ENCODE measurements at places on chromosomes 11 and 22.

- no peak for DNase-seq
These were observed 66.0 kb upstream of the CLTCL1 start for GRCh38 chr22:19357270-19358105.

GRCh38 chr11:1843796-1844195 is 5.0 kb downstream of the TNNI2 start:
- DNase-seq: no peak

GRCh38 chr22:46416891-46417580 is 81.5 kb downstream of the TRMU start:
- no peak for DNase-seq

DNA sequence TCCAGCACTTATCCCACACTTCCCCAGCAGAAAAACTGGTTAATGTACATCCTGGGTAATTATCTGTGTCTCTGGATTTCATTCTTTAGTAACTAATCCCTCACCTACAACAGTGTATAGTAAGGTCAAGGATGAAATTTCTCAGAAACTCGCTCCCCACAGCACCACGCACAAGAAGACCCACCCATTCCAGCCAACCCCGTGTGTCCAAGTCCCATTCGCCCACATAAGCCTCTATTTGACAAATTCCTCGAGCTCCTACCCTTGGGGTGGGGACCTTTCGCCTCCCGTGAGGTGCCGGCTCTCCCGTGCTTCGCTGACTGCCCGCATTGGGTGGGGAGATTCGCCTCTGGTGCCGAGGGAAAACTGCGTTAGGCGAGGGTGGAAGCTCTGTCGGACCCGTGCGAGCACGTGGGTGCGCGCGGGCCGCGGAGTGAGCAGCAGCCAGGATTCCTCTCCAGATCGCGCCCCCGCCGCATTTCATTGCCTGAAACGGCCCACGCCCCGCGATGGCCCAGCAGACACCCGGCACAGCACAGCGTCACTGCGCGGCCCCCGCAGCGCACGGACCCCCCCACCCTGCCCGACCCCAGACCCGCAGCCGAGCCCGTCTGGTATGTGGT is 866 bp downstream of the EXPH5 start:
- peak; percentile 23 for DNase-seq

- DNase-seq: no peak
These were observed 212.4 kb downstream of the BRD1 start for GRCh38 chr22:49614966-49615965.

GRCh38 chr22:45101515-45102227 is 62.1 kb upstream of the NUP50 start:
- DNase-seq: no peak

GRCh38 chr22:36360011-36360410 is 27.8 kb downstream of the MYH9 start:
- no peak for DNase-seq

DNA sequence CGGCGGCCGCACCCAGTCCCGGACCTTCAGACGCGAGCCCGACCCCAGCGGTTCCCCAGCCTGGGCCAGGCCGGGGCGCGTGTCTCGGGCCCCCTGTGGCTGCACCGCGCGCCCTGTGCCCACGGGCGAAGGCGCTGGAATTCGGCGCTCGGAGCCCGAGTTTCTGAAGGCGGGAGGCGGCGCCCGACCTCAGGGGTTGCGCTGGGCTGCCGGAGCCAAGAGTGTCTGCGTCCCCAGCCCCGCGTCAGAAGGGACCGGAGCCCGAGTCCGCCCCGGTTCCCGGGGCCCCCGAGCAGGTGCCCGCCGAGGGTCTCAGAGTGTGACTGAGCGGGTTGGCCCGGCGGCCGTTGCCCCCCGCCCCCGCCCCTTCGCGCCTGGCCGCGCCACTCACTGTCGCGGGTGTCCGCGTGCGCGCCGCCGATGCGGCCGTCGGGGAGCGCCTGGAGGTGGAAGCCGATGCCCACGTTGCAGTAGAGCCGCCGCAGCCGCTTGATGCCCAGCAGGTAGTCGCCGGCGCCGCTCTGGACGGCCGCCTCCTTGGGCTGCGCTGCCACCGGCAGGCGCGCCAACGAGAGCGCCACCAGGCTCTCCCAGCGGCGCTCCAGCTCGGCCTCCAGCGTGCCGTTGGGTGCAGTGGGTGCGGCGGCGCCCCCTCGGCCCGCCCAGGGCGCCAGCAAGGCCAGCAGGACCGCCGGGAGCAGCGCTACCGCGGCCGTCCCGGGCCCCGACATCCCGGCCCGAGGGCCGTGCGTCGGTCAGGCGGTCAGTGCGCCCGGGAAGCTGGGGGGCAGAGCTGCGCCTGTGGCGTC is 583 bp downstream of the FGF4 start:
- no peak for DNase-seq

DNA sequence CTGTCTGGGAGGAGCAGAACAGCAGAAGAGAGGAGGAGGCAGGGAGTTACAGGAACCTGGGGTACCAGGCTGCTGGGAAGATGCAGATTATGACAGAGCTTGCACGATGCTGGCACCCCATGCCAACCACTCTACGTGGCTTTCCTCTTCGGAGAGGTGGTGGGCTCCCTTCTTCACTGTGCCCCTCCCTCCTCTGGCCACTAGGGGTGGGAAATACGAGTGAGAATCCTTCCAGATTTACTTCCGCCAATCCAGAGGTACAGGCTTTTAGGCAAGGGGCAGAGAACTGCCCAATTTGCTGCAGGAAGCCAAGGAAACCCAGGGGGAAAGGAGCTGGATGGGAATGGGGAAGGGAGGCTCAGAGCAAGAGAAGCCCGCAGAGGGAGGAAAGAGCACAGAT is 12.3 kb downstream of the HYOU1 start:
- DNase-seq: no peak

DNA sequence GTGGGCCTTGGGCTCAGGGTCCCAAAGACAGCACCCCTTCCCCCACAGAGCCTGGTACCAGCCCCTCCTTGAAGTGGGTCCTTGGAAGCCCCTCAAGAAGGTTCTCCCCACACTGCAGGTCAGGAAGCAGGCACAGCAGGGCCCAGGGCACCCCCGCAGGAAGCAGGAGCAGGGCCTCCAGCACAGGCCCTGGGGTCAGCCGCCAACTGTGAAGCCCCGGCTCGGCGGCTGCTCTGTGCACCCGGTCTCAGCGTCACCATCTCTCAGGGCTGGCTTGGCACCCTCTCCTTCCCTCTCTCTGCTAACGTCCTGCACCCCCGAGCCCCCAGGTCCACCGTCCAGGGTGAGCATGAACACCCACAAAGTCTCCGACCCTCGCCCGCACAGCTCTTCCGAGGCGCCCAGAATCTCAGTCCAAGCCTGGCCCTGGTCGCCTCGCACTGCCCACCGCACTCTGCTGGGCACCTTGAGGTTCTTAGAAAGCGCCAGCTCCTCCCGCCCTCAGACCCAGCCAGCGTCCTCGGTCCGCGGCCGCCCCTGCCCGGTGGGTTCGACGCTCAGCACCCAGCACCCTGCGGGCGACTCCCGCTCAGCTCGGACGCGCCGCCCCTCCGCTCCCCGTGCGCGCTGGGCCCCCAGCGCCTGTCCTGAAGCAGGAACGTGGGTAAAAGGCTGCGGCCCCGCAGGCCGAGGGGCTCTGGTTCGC is 1.4 kb upstream of the SIGIRR start:
- DNase-seq: no peak

DNA sequence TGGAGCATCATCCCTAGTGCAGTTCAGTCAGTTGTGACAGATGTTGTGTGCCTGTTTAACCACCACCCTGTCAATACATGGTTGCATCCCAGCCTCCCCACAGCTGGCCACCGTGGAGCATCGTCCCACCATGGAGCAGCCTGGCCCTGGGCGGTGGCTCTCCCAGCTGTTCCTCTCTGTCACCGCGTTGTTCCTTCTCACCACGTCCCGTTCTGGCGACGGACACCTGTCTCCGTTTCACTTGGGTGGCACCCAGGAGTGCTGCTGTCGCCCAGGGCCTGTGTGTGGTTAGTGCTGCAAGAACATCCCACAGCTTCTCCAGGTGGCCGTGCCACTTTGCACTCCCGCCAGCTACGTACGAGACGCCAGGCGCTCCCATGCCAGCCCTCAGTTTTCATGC is 26.5 kb downstream of the MUC6 start:
- DNase-seq: no peak

DNA sequence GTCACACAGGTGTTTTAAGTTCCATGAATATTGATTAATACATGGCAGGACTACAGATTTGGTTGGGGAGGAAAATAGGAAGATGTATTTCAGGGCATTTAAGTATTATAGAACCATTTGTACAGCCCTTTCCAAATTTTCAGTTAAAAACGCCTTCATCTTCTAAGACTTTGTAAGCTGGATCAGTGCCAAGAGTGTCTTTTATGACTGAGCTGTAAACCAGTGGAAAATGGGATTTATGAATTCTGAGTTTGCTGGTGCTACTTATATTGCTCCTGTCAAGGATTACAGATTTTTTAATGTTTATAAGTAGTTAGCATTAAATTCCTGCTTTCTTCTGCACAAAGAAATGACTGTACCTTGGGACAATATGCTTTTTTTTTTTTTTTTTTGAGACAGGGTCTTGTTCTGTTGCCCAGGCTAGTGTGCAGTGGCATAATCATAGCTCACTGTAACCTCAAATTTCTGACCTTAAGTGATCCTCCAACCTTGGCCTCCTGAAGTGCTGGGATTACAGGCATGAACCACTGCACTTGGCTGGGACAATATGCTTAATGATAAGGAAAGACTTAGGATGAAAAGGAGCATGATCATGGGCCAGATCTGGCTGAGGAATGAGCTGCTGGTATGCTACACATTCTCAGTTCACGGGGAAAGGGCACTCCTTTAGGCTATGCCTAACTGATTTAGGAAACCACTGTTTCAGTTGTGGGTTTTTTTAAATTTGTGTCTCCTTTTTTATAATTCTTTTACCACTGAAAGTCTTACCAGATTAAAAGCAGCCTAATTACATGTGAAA is 113.6 kb upstream of the MTNR1B start:
- no peak for DNase-seq

- DNase-seq: no peak
These were observed 120.4 kb downstream of the CCDC34 start for GRCh38 chr11:27242591-27242990.

DNA sequence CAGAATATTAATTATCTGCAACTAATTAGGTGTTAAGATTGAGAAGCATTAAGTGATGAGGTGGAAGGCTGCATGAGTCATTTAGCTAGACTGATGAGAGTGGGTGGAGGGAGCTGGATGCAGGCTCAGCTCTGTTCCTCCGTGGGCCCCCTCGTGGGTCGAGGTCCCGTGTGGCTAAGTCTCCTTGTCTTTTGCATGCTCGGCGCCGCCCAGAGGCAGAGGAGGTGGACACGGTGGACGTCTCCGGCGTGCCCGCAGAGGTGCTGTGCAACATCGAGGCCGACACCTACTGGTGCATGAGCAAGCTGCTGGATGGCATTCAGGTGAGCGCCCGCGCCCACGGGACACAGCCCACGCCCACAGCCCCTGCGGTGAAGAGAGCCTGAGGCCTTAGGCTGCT is 211.6 kb downstream of the TBC1D22A start:
- DNase-seq: no peak

DNA sequence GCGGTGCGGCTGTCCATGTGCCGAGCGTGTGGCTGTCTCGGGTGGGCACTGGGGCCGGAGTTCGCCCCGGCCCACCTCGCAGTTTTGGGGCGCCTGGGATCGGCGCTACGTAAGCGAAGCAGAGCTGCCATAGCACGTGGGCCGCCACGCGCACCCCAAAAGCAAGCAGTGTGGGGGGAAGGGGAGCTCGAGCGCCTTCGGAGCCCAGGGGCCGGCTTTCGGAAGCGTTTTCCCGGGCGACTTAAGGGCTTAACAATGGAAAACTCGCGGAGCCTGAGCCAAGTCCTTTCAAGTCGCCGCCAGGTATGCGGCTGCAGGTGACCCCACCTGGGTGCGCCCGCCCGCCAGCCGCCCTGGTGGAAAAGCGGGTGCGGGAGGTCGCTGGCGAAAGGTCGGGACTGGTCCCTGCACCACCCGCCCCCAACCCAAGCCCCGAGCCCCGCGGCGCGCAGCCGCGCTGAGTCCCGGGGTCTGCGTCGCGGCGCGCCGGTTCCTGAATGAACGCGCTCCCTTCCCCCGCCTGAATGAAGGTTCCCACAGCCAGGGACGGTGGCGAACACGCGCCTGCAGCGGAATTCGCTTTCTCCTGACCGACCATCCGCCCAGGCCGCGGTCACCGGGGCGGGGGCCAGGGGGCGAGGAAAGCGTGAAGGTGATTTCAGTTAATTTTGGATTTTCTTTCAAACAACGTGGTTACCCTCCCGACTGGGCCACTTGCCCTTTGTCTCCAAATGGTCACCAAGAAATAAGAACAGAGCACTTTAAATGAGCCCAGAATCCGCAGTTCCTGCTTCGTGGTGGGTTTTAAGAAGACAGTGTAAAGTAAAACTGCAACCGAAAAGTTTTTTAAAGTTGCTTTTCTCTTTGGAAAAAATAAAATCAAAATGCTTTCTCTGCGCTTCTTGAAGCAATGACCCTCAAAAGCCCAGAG is 2.8 kb upstream of the CCND1 start:
- DNase-seq: peak; percentile 83

- DNase-seq: peak; percentile 39
These were observed 18.8 kb downstream of the APOL2 start for GRCh38 chr22:36220451-36220921.

DNA sequence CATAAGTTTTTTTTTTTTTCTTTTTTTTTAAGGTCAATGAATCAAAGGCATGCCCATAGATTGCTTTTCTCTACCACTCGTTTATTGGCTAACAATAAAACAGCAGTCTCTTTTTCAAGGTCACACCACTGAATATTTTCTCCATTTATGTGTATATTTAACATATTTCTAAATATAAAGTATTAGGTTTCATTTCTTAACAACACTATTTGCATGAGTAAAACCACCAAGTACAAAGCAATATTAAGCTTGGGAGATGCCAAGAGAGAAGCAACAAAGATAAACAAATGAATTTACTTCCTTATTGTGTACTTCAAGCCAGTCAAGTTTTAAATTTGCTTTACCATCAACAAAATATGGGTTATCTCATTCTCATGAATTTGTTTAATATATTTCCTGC is 708.9 kb upstream of the CCDC179 start:
- no peak for DNase-seq

- no peak for DNase-seq
These were observed 74.6 kb downstream of the PIWIL3 start for GRCh38 chr22:24699876-24700275.

- peak; percentile 39 for DNase-seq
These were observed 36.6 kb upstream of the VPREB1 start for GRCh38 chr22:22207845-22208564.

DNA sequence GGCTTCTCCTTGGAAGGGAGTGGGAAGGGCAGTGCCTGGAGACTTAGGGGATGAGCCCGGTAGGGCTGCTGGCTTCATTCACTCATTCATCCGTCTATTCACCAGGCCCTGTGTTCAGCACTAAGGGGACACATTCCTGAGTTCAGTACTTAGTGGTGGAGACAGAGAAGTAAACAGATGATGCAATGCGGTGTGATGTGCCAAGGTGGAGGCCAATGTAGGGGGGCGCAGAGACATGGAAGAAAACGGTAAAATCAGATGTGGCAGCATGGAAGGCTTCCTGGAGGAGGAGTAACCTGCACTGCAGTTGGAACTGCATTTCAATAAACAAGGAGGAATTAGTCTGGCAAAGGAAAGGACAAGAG is 21.3 kb downstream of the GRIK4 start:
- DNase-seq: no peak

Data from LoVo (cell line).